Activated T-helper 17 cell treated with anti-CD3 and anti-CD28 coated beads, Interleukin-2, amount 50 U/mL, for 72 hours (primary cell): ENCODE measurements at places on chromosomes 7 and 10. TPM values are rescaled to one million over a fixed set of nuclear protein-coding genes. Genes with fewer than 3 reads are reported as not detected.

The FAM25A gene
- not detected for total RNA-seq

The RSPH10B2 gene
- total RNA-seq: 0.95 TPM

The TRPV5 gene
- 0.13 TPM for total RNA-seq

The ANKRD61 gene
- 0.26 TPM for total RNA-seq

The NYAP1 gene
- total RNA-seq: 0.19 TPM

The C10orf62 gene
- total RNA-seq: not detected

The CDC14C gene
- total RNA-seq: not detected

The PAX4 gene
- not detected for total RNA-seq

The TWIST1 gene
- 1.1 TPM for total RNA-seq

The THAP5 gene
- total RNA-seq: 31.1 TPM

The CCZ1B gene
- 50.7 TPM for total RNA-seq

The SNCG gene
- not detected for total RNA-seq

The SND1 gene
- total RNA-seq: 256 TPM

The MRM2 gene
- total RNA-seq: 40.2 TPM

The NUDCD3 gene
- total RNA-seq: 96.4 TPM

The AFAP1L2 gene
- total RNA-seq: 1.1 TPM

The RP9 gene
- total RNA-seq: 5.2 TPM

The CABCOCO1 gene
- not detected for total RNA-seq

The MUC12 gene
- 0.79 TPM for total RNA-seq

The HOXA4 gene
- total RNA-seq: 0.26 TPM

The DGKI gene
- total RNA-seq: 9.2 TPM

The PPP1R9A gene
- total RNA-seq: not detected

The EPHB4 gene
- total RNA-seq: 6.4 TPM

The CRPPA gene
- total RNA-seq: 0.65 TPM

The PTPRZ1 gene
- not detected for total RNA-seq

The CPN1 gene
- not detected for total RNA-seq

The RBM20 gene
- total RNA-seq: not detected

The FXYD4 gene
- not detected for total RNA-seq

The CHCHD1 gene
- 30.2 TPM for total RNA-seq

The CCDC146 gene
- total RNA-seq: 6.6 TPM

The TMEM236 gene
- 0.30 TPM for total RNA-seq

The OR13A1 gene
- total RNA-seq: not detected

The LGI1 gene
- total RNA-seq: not detected

The ZNF239 gene
- total RNA-seq: 1.8 TPM

The HABP2 gene
- not detected for total RNA-seq

The VAX1 gene
- not detected for total RNA-seq

The SLC29A3 gene
- total RNA-seq: 3.4 TPM

The LRGUK gene
- 0.30 TPM for total RNA-seq

The VDAC2 gene
- total RNA-seq: 211 TPM

The ZC3HAV1L gene
- total RNA-seq: 23.6 TPM

The DNAJC12 gene
- total RNA-seq: 3.7 TPM
